Activated T-cell treated with anti-CD3 and anti-CD28 coated beads for 48 hours (primary cell): ENCODE measurements at places on chromosomes 11 and 22.
A peak's percentile ranks its signal among the peaks of the same experiment; 100 is the strongest.

DNA sequence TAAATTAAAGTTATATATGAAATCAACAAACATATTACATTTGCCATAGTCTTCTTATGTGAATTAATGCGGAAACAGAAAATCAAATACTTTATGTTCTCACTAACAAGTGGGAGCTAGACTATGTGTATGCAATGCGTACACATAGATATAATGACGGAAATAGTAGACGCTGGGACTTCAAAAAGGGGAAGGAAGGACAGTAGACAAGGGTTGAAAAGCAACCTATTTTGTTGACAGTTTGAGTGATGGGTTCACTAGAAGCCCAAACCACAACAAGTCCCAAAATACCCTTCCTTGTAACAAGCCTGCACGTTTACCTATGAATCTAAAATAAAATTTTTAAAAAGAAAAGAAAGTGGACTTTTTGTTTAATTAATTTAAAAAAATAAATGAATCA is 430.8 kb upstream of the CNTN5 start:
- no peak for DNase-seq

GRCh38 chr11:2204361-2205213 is 33.0 kb upstream of the TH start:
- DNase-seq: no peak

GRCh38 chr11:128929468-128929867 is 13.2 kb downstream of the TP53AIP1 start:
- DNase-seq: no peak

- no peak for DNase-seq
These were observed 344.4 kb upstream of the CADM1 start for GRCh38 chr11:115848611-115849010.

GRCh38 chr11:109946322-109946846 is 146.8 kb upstream of the ZC3H12C start:
- DNase-seq: peak; percentile 44

DNA sequence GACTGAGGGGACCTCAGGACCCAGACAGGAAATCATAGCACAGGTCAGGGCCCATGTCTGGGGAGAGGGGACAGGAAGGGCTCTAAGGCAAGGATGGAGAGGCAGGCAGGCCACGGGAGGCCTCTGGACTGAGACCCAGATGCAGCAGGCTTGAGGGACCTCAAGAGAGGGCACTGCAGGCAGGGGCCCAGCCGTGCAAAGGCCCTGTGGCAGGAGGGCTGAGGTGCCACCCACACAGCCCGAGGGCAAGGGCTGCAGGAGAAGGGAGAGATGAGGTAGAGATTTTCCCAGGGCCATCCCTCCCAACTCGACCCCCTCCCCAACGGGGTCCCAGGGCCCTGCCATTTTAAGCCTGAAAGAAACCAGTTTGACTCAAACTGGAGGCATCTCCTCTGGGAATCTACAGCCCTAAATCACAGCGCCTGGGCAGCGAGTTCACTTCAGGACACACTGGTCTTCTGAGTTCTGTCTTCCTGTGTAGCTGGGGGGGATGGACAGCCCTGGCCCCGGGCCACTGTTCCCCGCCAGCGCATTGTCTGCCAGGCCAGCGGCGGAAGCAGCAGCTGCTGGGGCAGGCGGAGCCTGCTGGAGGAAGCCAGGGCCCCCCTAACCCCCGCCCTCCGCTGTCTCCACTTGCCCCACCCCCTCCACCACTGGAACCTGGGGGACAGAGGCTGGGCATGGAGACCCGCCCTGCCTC is 20.3 kb upstream of the WNT7B start:
- DNase-seq: no peak

GRCh38 chr11:45110562-45110961 is 35.9 kb upstream of the PRDM11 start:
- no peak for DNase-seq

GRCh38 chr22:26732284-26732683 is 74.9 kb downstream of the MIAT start:
- DNase-seq: no peak

GRCh38 chr11:19301361-19301760 is 60.6 kb upstream of the E2F8 start:
- no peak for DNase-seq

GRCh38 chr11:79520086-79520485 is 79.3 kb upstream of the TENM4 start:
- DNase-seq: no peak
